ENCODE measurements at places on chromosomes 3 and 15. TPM values are rescaled to one million over a fixed set of nuclear protein-coding genes. Genes with fewer than 3 reads are reported as not detected.

DNA sequence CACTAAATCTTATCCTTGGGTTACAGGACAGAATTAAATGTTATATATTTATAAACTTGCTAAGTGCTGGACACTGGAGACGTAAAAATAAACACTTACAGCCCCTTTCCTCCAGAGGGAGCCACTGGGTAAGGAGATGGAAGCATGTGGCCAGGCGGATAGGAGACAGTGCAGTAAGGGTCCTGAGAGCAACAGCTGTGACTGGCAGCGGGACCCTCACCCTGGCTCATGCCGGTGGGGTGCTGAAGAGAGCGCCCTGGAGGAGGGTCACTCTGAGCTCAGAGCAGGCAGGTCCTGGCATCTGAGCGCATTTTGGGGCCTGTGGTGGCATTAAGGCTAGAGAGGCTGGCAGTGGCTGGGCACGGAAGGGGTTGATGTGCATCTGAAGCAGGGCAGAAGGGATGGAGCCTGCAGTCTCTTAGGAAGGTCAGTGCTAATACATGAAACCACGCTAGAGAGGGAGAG is 16.0 kb downstream of the SEC61A1 start:
- peak; percentile 5 for ATAC-seq

GRCh38 chr3:22901684-22902083 is 301.4 kb upstream of the UBE2E2 start:
- ATAC-seq, result no peak

- no peak for ATAC-seq
Measured at GRCh38 chr3:101212730-101213129, 107.6 kb downstream of the IMPG2 start.

GRCh38 chr3:88809993-88810392 is 297.4 kb upstream of the EPHA3 start:
- ATAC-seq, result no peak

GRCh38 chr3:153970741-153971347 is 150.3 kb upstream of the ARHGEF26 start:
- no peak for ATAC-seq

DNA sequence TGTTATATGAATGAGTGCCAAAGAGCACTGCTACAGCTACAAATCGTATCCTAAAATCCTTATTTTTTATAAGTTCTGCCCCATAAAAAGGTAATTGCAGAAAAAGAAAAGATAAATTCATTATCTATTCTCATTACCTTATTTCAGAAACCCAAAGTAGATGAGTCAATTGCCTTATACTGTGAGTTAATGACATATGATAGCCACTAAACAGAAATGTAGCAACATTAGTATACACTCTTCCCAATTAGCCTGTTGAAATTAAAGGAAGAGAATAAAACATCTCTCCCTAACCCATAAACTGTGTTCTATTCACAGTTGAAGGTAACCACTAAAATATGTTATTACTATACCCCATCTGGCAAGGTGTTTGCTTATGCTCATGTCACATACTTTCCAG is 11.0 kb downstream of the TBL1XR1 start:
- no peak for ATAC-seq

DNA sequence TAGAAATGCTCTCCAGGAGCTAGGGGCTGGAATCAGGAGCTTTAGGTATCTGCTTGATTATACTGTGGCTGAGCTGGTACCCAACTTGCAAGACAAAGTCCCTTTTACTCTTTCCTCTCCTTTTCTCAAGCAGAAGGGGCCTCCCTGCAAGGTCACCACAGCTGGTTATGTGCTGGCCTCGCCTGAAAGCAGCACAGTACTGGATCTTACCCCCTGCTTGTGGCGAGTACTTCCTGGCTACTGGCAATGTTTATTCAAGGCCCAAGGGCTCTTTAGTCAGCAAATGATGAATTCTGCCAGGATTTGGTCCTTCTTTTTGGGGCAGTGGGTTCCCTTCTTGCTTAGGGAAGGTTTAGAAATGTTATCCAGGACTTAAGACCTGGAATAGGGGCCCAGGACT is 234.6 kb downstream of the RAP2B start:
- ATAC-seq, result no peak

- no peak for ATAC-seq
Measured at GRCh38 chr3:62214850-62215249, 158.5 kb downstream of the FEZF2 start.

The IL17RE gene
- total RNA-seq, result 0.54 TPM

The GNAT1 gene
- not detected for total RNA-seq

- ATAC-seq, result no peak
Measured at GRCh38 chr3:164476631-164477030, 601.7 kb downstream of the SI start.

GRCh38 chr15:32104061-32104995 is 74.0 kb downstream of the CHRNA7 start:
- ATAC-seq, result no peak
